NCI-H524 treated with DMSO at 0.1 percent for 48 hours (cell line): ENCODE measurements at places on chromosomes 16 and 17.

- no peak for DNase-seq
Measured at GRCh38 chr16:55001931-55002330, 71.3 kb downstream of the IRX5 start.

DNA sequence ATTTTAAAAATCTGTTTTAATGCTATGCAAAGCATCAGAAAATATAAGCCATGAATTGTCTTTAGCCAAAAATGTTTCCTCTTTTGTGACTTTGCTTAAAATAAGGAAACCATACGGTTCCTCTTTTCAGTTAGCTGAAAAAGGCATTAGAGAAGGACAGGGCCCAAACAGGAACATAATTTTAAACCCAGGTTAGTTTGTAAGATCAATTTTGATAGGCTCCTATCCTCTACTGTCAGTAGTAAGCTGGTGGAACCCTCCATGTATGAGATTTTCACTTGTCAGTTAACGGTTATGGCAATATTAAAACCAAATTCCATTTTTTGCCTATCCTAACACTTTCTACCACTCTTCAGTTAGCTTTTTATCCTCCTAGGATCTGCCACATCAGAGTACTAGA is 4.3 kb downstream of the EVI2B start:
- DNase-seq: no peak

- no peak for DNase-seq
Measured at GRCh38 chr17:79655672-79656290, 44.9 kb upstream of the RBFOX3 start.

DNA sequence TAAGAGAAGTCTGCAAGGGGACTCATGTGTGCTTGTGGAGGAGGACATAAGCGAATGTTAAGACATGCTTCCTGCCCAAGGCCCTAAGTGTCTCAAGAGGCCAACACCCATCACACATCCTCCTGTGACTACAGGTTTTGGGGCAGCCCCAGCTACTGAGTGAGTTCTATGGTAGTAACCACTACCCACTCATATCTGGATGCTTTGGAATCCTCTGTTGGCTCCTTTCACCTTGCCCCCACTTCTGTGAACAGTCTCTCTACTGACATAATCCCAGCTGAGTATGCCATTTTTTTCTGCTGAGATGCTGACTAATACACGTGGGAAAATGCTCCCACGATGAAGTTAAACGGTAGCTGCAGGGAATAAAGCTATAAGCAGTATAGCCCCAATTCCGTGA is 153.5 kb downstream of the VPS53 start:
- DNase-seq: no peak

DNA sequence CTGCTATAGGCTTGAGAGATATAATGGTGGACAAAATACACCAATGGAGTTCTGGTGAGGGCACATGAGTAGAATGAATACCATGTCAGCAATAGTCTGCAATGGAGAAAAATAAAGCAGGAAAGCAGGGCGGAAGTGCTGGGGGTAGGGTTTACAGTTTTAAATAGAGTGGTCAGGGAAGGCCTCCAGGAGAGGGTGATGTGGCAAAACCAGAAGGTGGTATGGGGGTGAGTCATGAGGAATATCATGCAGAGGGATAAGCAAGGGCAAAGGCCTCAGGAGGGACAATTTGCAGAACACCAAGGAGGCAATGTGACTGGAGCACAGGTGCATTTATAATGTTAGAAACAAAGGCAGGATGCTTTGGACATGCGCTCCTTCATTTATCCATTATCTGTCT is 102.0 kb downstream of the ITFG1 start:
- DNase-seq: no peak

DNA sequence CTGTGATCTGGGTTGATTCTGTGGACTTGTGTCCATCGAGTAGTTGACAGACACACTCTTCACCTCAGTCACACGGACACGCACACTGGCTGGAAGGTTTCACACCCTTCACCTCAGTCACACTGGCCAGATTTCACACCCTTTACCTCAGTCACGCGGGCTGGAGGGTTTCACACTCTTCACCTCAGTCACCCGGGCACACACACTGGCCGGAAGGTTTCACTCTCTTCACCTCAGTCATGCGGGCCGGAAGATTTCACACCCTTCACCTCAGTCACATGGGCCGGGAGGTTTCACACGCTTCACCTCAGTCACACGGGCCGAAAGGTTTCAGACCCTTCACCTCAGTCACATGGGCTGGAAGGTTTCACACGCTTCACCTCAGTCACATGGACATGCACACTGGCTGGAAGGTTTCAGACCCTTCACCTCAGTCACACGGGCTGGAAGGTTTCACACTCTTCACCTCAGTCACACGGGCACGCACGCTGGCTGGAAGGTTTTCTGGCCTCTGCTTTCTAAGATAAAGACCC is 96.2 kb downstream of the PGS1 start:
- no peak for DNase-seq

DNA sequence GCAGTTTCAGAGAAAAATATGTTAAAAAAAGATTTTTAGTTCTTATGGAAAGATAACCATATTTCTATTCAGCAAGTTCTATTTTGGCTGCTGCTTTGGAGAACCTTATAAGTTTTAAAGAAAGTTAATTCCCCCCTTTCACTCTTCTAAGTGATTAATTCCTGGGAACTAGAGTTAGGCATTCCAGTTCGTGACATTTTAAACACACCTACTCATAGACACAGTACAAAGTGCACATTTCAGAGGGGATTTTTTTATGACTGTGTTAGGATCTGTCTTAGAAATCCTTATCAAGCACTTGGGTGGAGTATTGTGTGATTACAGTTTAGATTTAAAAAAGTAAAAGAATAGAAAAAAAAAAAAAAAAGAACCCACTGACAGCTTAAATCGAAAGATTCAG is 3.5 kb upstream of the CDH11 start:
- no peak for DNase-seq

DNA sequence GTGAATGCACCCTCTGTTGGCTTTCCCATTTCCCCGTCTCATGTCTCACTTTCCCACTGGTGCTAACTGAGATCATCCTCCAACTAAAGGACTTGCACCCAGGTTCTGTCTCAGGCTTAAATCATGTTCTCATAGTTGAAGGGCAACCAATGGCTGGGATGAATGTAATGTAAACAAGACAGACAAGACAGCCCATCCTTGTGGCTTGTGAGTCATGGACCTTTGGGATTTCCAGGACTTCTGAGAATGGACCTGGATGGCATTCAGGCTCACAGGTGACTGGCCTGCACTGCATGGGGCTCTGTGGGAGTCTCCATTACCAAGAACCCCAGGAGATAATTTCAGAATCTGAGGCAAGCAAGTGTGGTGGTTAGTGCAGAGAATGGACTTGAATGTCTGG is 347.5 kb downstream of the HAPSTR1 start:
- no peak for DNase-seq

- DNase-seq: no peak
Measured at GRCh38 chr16:28161626-28162025, 50.1 kb downstream of the XPO6 start.

- DNase-seq: no peak
Measured at GRCh38 chr17:18315562-18315922, 449 bp downstream of the SMCR8 start.

- DNase-seq: no peak
Measured at GRCh38 chr16:86716649-86717048, 138.3 kb downstream of the FOXL1 start.

GRCh38 chr17:48004983-48005382 is 32.6 kb downstream of the COPZ2 start:
- DNase-seq: no peak

DNA sequence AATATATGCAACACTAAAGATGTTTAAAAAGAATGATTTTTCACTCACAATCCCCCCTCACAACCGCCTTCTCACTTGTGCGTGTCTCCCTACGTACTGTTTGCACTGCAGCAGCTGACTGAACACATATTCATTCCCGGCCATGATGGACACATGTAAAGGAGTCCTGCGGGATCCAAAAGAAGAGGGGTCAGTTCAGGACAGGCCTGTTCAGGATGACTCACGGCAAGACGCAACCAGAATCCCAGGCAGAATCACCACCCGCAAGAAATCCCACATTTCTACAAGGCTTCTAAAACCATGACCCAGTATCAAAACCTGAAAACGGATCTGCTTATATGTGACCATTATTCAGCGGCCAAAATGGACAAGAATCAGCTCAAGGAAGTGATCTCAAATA is 52.3 kb downstream of the CYB5D2 start:
- DNase-seq: no peak

GRCh38 chr17:66429680-66430079 is 127.3 kb downstream of the PRKCA start:
- DNase-seq: no peak

DNA sequence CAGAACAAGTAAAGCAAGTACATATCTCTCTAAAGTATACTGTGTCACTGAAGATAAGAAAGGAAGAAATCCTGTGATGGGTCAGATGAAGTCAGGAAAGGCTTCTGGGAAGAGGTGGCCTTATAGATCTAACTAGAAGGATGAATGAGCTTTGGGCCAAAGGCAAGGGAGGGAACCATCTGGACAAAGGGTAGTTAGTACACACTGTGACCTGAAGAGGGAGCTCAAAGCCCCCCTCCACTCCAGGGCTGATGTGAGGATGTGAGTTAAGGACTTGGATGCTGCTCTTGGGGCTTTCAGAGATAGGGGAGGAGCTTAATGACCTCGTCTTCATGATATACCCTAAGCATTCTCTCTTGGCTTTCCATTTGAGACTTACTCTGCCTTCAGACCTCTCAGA is 185.3 kb upstream of the CACNG3 start:
- no peak for DNase-seq

GRCh38 chr16:82201926-82202325 is 31.9 kb upstream of the MPHOSPH6 start:
- DNase-seq: no peak

DNA sequence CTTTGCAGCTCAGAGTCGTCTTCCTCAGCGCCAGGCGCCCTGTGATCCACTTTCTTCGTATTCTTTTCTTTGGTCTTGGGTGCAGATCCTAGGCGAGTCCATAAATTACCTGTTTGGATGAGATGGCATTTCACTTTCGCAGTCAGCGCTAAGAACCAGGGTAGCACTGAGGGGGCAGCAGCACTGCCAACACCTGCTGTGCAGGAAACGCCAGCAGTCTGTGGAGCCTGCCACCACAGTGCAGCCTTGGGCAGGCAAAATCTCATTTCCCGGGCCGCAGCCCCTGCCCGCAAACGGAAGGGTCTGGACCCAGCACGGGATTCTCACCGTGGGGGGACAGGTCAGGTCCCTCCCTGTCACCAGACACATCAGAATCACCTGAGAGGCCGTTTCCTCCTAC is 12.2 kb upstream of the ITGAE start:
- DNase-seq: no peak

GRCh38 chr17:17348872-17349723 is 45.9 kb downstream of the NT5M start:
- DNase-seq: no peak

DNA sequence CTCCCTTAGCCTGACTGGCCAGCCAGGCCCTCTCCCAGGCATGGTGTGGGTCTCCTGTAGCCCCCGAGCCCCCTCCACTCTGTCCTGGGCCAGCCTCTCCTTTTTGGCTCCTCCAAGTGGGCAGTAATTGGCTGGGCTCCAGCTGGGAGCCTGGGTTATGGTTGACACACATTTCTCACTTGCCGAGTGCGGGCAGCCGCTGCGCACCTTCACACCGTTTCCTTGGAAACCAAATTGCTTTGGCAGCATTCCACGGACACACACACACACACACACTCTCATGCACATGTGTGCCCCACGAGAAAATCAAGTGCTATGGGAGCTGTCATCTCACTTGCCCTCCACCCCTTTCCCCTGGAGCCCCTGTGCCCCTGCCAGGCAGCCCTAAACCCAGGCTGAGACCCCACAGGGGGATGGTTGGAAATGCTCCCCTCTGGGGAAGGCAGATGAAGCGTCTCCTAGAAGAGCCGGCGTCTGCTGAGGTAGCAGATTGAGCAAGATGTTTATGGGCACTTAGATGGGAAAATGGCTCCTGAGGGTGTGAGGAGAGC is 402.7 kb upstream of the TNRC6C start:
- peak; percentile 88 for DNase-seq

- DNase-seq: no peak
Measured at GRCh38 chr16:83458612-83459011, 349.2 kb upstream of the HSBP1 start.

- DNase-seq: no peak
Measured at GRCh38 chr17:10295728-10296343, 77.0 kb downstream of the MYH13 start.

- no peak for DNase-seq
Measured at GRCh38 chr17:60908324-60908723, 230.7 kb downstream of the BCAS3 start.

DNA sequence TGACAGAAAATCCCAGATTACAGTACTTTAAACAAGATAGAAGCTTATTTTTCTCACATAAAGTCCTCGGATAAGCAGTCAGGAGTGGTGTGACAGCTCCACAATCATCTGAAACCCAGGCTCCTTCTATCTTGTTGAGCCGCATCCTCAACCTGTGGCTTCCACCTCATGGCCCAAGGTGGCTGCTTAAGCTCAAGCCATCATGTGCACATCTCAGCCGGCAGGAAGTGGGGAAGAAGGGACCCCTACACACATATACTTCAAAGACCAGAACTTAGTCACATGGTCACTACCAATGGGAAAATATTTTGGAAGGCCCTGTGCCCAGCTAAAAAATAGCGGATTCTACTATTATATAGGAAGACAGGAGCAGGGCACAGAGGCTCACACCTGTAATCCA is 11.0 kb upstream of the FBXO47 start:
- DNase-seq: no peak

GRCh38 chr16:86297866-86298757 is 212.2 kb upstream of the FOXF1 start:
- no peak for DNase-seq

DNA sequence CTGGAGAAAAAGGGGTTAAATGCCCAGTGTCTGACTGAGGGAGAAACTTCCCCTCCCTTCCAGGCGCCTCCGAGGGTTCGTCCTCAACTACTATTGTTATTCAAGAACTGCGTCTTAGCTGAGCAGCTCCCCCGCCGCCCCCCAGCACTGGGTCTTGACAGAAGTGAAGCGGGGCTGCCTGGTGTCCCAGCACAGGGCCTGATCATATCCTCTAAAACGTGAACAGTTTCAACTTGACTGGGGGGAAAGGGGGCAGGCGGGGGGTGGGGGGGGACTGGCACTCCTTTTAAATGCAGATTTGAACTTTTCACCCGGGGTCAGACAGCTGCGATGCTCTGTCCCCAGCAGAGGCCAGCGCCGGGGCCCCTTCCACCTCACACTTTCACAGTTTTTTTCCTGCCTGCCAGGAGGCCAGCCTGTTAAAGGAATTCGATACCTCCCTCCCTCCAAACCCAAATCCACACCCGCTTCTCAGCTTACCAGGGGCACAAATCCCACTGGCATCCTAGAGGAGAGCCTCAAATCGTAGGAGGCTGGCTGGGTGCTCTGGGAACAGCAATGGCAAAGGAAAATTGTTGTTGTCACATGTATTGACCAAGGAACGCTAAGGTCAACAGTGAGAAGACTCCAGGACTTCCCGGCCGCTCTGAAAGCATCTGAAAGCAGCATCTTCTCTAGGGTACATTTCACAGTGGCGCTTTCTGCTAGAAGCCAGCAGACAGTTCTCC is 14.5 kb downstream of the ZFHX3 start:
- peak; percentile 66 for DNase-seq

DNA sequence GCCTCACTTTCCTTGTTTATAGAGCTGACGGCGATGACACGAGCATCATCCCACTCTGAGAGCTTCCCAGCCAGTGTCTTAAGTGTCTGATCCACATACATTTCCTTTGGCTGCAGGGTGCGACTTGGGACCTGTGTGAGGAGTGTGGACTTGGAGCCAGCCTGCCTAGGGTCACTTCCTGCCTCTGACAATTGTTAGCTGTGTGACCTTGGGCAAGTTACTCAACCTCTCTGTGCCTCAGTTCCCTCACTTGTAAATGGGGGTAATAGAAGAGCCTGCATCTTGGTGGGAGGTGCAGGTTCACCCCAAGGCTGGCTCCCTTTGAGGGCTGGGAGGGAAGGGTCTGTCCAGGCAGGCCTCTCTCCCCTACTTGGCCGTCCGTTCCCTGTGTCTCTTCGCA is 27.4 kb upstream of the GSE1 start:
- no peak for DNase-seq
